Thyroid gland (tissue), 4 donors: ENCODE measurements at places on chromosomes 4 and X.

GRCh38 chr4:166198041-166198440 lies 325.0 kb downstream of the TLL1 start:
- DNase-seq = no peak

DNA sequence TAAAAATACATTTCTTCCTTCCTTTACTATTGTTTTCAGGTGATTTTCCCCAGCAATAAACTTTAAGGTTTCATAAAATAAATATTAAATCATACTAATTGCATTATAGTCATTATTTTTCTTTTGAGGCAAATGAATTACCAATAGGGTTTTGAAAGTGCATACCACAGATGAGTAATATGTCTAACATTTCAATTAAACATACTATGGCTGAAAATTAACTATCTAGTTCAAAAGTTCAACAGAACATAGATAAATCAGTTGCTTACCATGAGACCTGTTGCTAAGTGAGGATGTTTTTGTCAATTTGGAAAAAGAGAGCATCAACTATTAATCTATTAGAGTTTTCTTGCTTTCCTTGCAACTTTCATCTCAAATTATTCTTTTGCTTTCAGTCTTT lies 35.0 kb downstream of the NPY5R start:
- DNase-seq = no peak

GRCh38 chr4:81003597-81004111 lies 26.9 kb upstream of the BMP3 start:
- no peak for DNase-seq

GRCh38 chr4:185656467-185656931 lies 121.2 kb upstream of the PDLIM3 start:
- DNase-seq = peak; percentile 83

DNA sequence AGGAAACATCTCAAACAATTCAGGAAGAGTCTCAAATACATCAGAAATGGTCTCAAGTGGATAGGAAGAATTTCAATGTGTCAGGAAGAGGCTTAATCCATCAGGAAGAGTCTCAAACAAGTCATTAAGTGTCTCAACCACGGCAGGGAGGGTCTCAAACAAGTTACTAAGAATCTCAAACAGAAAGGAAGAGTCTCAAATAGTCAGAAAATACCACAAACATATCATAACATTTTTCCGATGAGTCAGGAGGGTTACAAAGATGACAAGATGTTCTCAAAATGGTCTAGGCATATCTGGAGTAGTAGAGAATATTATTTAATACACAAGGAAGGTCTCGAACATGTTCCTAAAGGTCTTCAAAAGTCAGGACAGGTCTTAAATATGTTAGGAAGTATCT lies 109.3 kb upstream of the USP9X start:
- no peak for DNase-seq

DNA sequence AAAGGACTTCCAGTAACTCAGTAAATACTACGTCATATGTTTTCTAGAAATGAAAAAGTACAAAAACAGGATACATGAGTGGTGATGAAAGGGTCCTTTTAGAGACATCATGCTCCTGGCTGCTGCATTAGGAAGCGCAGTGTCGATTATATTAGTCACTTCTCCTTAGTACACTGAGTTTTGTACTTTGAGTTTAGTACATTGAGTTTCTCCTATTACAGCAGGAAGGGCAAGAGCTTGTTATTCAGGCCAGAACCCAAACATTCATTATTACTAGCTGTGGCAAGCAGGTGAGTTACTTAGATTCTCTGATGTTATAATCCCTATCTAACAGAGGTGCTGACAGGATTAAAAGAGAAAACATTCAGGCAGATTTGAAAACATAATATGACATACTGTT lies 21.3 kb downstream of the RPGR start:
- no peak for DNase-seq

DNA sequence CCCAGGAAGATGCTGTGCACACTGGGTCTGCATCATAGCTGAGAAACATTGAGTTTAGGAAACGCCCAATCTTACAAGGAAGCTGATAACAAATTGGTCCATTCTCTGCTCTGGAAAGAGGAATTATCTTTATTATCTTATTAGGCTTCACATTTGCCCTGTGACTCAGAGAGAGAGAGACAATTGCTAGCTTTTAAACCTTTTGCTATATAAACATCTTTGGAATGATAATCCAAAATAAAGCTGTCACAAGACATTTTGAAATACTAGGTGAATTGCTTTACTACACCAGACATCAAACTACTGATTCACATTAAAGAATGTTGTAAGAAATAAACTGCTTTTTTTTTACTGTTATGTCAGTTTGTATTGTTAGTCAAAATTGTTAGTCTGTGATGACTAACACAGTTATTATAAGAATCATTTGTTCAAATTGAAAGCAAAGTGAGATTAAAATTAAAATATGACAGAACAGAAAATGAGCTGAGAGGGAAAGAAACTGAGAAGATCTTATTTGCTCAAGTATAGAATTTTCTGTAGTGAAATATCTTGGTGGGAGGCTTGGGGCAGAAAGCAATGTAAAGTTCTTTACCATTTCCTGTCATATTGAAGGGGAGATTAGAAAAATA lies 765.4 kb upstream of the PCDH10 start:
- DNase-seq = no peak

GRCh38 chr4:148192526-148192925 lies 249.7 kb downstream of the NR3C2 start:
- no peak for DNase-seq

- no peak for DNase-seq
These were observed 150.6 kb downstream of the RASL11B start for GRCh38 chr4:53012738-53013137.

GRCh38 chrX:47644557-47645091 lies 5.7 kb downstream of the ELK1 start:
- DNase-seq = no peak

GRCh38 chr4:110675426-110675825 lies 52.5 kb upstream of the PITX2 start:
- DNase-seq = no peak

GRCh38 chr4:174697202-174697601 lies 131.8 kb downstream of the GLRA3 start:
- DNase-seq = no peak

GRCh38 chr4:10117359-10118047 lies 904 bp upstream of the WDR1 start:
- DNase-seq = peak; percentile 90

DNA sequence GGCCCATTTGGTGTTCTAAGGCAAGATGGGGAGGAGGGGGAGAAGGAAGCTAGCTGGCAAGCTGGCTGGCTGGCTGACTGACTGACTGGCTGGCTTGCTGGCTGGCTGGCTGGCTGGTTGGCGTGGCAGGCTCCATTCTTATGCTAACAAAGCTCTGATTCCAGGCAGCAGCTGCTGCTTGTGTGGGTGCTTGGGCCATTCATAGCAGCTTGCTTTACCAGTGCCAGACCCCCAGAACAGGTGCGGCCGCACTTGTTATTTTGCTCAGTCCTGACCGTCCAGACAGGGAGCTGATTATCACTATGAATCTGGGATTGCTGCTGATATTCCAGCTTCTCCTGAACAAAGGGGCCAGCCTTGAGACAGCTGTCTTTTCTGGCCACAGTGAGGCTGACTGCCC lies 131.2 kb upstream of the PAK3 start:
- no peak for DNase-seq

GRCh38 chrX:17412692-17413091 lies 37.7 kb downstream of the NHS start:
- no peak for DNase-seq

- no peak for DNase-seq
These were observed 59.1 kb downstream of the FBXW7 start for GRCh38 chr4:152476796-152477195.

DNA sequence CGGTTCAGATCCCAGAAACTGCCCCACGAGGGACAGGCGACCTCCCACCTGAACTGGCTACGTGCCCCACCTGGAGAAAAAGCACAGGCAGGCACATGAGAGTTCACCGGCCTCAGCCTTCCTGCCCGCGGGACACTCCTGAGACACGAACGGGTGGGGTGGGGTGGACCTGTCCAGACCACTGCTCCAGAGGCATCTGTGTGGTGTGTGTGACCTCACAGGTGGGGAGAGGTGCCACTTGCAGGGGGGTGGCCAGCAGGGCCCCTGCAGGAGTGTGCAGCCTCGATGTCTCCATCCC lies 18.5 kb downstream of the NELFA start:
- DNase-seq = no peak

- DNase-seq = no peak
These were observed 56.0 kb downstream of the ZNF827 start for GRCh38 chr4:145882604-145883003.

DNA sequence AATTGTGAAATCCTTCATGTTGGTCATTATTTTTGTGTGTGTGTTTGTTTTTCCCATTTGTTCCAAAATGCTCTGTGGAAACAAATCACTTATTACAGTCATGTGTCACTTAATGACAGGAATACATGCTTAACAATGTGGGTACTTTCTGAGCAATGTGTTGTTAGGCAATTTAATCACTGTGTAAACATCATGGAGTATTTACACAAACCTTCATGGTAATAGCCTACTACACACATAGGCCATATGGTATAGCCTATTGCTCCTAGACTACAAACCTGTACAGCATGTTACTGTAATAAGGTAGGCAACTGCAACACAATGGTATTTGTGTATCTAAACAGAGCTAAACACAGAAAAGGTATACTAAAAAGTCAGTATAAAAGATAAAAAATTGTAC lies 388.9 kb upstream of the PPP1R2C start:
- DNase-seq = no peak
